ENCODE measurements at places on chromosomes 4 and X. TPM values are rescaled to one million over a fixed set of nuclear protein-coding genes. Genes with fewer than 3 reads are reported as not detected.

DNA sequence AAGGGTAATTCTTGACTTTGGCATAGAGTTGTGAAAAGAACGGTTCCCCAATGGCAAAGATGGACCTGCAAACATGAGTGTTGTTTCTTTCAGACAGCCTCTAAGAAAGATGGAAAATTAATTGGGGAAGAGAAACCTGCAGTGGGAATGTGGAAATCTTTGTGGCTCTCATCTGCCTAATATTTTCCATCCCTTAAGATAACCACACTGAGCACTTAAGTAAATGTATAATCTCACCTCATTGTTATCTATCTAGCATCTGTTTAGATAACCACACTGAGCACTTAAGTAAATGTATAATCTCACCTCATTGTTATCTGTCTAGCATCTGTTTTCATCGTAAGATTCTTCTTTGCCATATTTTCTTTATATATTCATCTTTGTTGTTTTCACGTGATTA, 149.3 kb downstream of the NWD2 start:
- DNase-seq: no peak

GRCh38 chr4:81454499-81454898, 17.2 kb downstream of the RASGEF1B start:
- no peak for DNase-seq

DNA sequence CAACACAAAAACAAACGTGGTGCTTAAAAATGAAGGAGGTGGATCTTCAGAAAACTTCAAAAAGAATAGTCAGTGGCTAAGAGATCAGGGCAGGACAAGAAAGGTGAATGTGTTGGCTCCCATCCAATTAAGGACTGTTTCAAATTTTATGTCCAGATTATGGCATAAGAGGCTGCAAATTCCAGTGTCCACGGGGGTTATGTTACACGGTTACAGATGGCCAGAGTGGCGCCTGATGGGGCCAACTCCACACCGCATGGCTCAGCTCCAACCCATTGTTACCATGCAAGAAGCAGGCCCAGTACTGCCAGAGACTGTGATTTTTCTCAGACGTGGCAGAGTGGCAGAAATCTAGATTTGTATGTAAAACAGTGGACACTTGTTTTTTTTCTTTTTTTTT, 168.4 kb upstream of the TENM3 start:
- no peak for DNase-seq

DNA sequence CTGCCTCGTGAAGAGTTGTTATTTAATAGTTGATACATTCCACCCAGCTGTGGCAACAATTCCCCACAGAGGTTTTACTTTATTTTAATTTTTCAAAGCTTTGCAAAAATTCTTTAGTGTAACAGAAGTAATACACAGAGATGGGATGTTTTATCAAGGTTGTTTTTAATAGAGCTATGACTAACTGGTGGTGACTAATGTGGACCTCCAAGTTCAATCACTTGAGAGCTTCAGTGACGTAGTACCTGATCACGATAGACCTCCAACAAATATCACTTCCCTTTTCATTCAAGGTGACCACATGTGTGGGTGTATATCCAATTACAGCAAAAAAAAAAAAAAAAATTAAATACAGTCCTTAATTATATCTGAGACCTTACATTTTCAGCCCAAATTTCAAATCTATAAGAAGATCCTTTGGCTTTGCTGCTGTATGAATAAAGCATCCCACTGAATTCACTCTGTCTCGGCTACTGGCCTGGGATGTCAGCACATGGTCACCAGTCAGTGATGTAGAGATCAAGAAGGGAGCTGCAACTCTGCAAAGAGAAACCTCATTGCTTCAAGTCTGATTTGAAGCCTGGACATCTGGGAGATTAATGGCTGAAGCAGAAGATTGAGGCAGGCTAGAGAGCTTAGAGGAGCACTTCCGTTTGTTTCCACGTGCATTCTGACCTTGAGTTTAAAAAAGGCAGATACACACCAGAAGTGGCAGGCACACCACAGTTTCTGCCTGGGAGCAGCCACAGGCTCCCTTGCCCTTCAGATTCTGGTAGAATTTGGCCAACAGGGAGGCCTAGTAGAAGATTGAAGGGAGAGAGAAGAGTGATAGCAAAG, 345.9 kb upstream of the NOCT start:
- DNase-seq: no peak

DNA sequence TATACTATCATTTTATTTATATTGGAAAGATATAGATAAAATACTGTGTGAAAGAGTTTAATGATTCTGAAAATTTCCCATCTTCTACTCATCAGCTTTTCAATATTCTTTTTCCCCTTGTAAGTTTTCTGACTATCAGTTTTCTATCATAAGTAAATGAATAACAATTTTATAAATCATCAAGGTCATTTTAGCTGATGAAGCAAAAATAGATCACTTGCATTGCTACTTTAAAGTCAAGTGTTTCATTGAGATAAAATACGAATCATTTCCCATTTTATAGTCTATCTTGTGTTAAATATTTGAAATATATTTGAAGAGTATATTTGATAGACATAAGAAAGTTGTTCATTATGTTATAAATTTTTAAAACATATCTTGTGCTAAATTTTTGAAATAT, 811.0 kb upstream of the GALNTL6 start:
- no peak for DNase-seq

DNA sequence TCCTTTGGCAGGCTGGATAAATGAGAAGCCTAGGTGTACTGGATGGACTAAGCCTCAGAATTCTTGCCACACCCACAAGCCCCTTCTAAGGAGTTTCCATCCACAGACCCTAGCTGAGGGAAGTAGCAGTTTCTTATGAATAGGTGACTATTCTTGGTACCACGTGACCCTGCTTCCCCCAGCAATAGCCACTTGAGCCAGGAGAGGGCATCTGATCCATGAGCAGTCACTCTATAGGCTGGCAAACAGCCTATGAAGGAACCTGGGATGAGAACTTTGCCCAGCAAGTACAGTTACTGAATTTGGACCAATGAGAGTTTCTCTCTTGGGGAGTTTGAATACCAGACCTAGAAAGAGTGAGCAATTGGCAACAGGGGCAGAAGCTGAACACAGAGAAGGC, 84.0 kb downstream of the RTL9 start:
- DNase-seq: no peak

- no peak for DNase-seq
These were observed 173.9 kb downstream of the SCFD2 start for GRCh38 chr4:53191997-53192396.

DNA sequence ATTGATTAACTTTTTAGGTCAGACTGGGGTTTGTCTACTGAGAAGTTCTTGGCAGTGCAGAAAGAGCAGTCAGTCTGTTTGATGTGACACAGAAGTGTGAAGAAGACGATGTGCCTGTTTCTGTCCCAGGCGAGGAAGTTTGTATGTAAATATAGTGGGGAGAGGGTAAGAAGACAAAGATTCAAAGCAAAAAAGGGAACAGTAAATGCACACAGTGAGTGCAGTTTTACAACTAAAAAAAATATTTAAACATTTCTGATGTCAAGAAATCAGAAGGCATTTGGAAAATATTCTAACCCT, 264.9 kb downstream of the RAPGEF2 start:
- no peak for DNase-seq

- DNase-seq: no peak
These were observed 5.2 kb downstream of the MGST2 start for GRCh38 chr4:139670775-139671174.

GRCh38 chr4:36198068-36198808, 46.1 kb downstream of the ARAP2 start:
- DNase-seq: no peak

DNA sequence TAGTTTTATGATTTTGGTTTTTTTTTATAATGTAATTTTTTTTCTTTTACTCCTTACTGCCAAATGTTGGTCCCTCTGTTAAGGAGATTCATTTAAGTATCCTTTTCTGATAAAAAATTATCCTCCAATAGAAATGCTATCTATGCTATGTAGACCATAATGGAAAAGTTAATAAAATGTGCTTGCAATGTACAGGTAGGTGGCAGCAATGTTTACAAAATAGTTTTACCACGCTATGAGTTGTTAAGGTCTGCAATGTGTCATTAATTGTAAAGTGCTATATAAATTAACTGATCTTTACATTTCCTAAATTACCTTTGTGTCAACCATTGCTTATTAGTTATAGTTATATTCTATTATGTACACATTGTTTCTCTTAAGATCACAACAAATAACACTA, 3.8 kb upstream of the CENPC start:
- DNase-seq: no peak

The VGLL1 gene
- total RNA-seq: not detected

The SHOX gene
- 0.11 TPM for total RNA-seq

The TAF1 gene
- total RNA-seq: 25.7 TPM

The FHDC1 gene
- 0.22 TPM for total RNA-seq

The NKX3-2 gene
- 0.30 TPM for total RNA-seq

The UGT2B17 gene
- total RNA-seq: not detected

The NXF2B gene
- total RNA-seq: not detected
